Activated naive CD8-positive, alpha-beta T cell treated with anti-CD3 and anti-CD28 coated beads for 36 hours (primary cell): ENCODE measurements at places on chromosomes 12 and 14. TPM values are rescaled to one million over a fixed set of nuclear protein-coding genes. Genes with fewer than 3 reads are reported as not detected.

GRCh38 chr12:122368361-122369073 is 54.0 kb downstream of the CLIP1 start:
- peaks cover 16% of the 10 kb centered on the region for H3K4me1 ChIP-seq
- peaks cover 13% of the 10 kb centered on the region for H3K36me3 ChIP-seq
- H3K27ac ChIP-seq, result no peak overlapping the region
- no peak overlapping the region for H3K4me3 ChIP-seq
- no peaks in the 10 kb centered on the region for H3K27me3 ChIP-seq

Gene OTX2
- not detected for total RNA-seq

Gene ARG2
- 10.2 TPM for total RNA-seq

- H3K4me3 ChIP-seq, result no peak overlapping the region
- no peaks in the 10 kb centered on the region for H3K27me3 ChIP-seq
- peaks cover 19% of the 10 kb centered on the region for H3K36me3 ChIP-seq
- no peak for DNase-seq
- H3K27ac ChIP-seq, result peak overlapping the region; percentile 5
Measured at GRCh38 chr12:113299619-113300237, 35.2 kb downstream of the SLC8B1 start.

- no peak overlapping the region for H3K4me3 ChIP-seq
- H3K36me3 ChIP-seq, result no peaks in the 10 kb centered on the region
- H3K27ac ChIP-seq, result no peak overlapping the region
- peaks cover 5% of the 10 kb centered on the region for H3K4me1 ChIP-seq
- no peaks in the 10 kb centered on the region for H3K27me3 ChIP-seq
Measured at GRCh38 chr12:6038160-6038559, 86.3 kb downstream of the VWF start.

GRCh38 chr14:96554315-96554910 is 52.2 kb downstream of the PAPOLA start:
- peak overlapping the region; percentile 69 for H3K27ac ChIP-seq
- no peak for DNase-seq
- peaks cover 29% of the 10 kb centered on the region for H3K36me3 ChIP-seq
- no peaks in the 10 kb centered on the region for H3K27me3 ChIP-seq
- no peak overlapping the region for H3K4me3 ChIP-seq
